ENCODE measurements at places on chromosomes 4 and X.

DNA sequence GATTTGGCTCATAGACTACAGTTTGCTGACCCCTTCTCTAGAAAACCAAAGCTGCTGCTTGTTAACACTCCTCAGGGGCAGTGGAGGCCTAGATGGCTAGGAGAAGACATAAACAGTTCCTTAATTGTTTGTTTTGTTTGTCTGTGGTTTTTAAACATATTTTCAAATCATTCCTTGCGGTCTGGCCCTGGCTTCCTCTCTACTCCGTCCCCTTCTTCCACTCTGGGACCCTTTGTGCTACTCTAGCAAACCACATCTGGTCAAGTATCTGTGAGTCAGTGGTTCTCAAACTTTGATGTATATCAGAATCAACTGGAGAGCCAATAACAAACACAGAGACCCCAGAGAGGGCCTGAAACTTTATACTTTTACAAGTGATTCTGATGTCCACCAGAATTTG is 36.1 kb downstream of the FRMPD4 start:
- DNase-seq: no peak

GRCh38 chr4:7157666-7158065 is 34.7 kb upstream of the SORCS2 start:
- DNase-seq: no peak

DNA sequence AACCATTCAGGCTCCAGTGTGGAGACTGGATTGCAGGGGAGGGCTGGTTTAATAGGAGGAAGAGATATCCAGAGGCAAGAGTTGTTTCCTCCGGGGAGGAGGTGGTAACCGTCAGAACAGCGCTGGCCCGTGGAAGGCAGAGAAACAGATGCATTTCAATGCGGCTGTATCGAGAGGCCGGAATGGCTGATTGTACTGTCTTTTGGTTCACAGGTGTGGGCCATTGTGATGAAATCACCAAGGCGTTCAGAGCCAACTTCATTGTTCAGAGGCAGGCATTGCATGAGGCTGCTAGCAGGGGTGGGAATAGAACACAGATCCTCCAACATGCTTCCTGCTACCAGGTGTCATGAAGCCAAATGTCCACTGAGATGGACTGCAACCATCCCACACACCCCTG is 53.0 kb downstream of the SHOX start:
- no peak for DNase-seq

DNA sequence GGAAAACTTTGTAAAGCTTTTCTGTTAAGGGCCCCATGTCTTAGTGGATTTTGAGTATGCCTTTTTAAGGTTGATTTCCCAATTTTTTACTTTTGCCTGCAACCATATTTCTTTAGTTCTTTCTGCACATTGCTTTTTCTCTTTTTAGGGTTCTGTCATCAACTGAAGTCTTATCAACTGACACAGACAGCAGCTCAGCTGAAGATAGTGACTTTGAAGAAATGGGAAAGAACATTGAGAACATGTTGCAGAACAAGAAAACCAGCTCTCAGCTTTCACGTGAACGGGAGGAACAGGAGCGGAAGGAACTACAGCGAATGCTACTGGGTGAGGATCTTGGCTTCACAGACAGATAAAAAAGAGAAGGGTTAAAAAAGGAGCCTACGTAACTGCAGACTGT is 27.8 kb downstream of the TAF1 start:
- DNase-seq: no peak

DNA sequence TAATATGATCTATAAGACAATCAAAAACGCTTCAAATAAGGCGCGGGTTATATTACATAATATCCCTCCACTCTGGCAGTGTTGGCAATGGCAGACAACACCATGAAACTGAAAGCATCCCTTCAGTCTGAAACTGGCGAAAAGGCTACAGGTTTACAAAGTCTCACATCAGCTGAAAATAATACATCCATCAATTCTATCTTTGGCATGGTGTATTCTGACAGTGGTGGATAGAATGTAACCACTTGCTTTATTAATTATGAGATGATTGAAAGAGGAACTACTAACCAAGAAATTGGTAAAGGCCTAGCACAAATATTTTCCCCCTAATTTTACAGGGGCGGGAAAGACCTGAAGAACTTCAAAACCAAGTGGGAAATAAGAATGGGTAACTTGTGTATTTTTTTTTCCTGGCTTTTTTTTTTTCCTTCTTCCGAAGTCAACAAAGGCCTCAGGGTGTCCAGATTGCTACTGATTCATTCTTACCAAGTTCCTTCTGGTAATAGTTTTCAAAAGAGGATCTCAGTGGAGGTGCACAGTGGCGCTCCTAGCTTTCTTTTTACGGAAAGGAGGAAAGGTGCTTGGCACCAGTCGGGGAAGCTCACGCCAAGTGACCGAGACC is 728 bp downstream of the UBA6 start:
- DNase-seq: no peak

DNA sequence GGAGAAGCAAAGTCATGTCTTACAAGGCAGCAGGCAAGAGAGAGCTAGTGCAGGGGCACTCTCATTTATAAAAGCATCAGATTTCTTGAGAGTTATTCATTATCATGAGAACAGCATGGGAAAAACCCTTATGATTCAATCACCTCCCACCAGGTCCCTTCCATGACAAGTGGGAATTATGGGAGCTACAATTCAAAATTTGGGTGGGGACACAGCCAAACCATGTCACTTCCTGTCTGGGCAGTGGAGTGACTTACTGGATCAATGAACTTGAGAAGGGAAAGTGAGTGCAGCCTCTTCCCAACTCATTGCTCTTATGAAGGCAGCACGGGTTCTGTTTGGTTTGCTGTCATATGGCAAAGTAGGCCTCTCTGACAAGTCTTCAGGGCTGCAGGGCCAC is 261.8 kb upstream of the TAPT1 start:
- DNase-seq: no peak

DNA sequence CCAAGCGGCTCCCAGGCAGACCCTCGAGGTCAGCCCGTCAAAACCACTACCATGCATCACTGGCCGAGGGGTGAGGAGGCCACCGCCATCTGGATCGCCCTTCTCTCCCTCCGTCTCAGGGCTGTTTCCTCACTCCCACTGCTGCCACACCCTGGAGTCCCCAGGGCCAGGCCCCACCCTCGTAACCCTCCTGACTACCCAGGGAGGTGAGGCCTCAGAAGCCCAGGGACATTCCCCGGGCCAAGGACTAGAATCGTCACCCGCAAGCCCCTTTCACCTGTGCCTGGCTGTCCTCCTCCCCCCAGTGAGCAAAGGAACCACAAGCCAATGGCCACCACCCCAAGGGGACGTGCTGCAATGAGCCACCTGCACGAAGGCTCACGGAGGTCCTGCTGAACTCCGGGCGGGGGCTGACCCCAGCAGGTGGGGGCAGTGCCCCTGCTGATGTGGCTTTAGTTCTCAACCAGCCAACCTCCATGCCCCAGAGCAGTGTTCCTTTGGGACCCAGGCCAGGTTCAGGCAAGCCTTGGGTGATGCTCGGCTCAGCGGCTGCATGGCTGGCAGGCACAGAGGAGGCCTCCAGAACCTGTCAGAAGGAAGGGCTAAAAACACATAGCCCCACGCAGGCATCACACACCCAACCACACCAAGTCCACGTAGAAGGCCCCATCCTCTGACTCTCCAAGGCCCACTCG is 23.8 kb downstream of the PPP2R2C start:
- no peak for DNase-seq

- no peak for DNase-seq
These were observed 272.1 kb upstream of the AGTR2 start for GRCh38 chrX:115898382-115899001.

DNA sequence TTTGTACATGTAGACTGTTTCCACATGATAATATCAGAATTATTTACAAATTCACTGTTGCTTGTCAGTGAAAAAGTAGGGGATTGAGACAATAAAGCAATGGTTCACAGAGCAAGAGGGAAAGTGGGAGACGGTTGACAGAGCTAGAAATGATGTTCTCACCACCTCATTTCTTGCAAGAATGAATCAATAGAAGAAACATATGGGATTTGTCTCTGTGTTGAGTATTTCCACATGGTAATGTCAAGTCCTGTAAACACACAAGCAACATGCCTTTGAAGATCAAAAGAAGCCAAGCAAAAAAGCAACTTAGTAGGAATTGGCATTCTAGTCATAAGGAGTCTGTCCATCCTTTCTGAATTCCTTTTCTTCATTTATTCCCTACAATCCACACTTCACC is 1806.6 kb upstream of the AGA start:
- no peak for DNase-seq

DNA sequence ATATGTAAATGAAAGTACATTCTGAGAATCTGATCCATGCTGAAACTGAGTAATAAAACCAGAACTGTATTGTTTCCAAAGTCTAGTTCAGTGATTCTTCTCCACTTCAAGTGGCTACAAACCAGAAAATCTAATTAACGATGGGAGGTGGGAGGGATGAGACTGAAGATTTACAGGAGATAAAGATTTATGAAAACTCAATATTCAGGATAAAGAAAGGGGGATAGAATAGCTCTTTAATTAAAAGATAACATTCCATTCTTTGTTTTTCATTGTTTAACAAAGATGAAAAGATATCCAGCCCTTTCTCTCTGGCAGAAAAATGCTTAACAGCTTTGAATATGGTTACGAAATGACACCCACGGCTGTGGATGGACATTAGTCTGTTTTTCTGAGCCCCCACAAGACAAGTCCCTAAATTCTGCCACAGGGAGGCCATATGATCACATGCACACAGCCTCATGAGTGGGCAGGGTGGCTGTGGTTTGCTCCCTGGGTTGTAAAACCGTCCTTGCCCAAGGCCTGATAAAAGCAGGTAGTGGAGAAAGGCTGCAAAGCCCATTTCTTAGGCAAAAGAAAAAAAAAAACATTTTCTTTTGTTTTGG is 36.4 kb downstream of the TMEM150C start:
- DNase-seq: no peak

DNA sequence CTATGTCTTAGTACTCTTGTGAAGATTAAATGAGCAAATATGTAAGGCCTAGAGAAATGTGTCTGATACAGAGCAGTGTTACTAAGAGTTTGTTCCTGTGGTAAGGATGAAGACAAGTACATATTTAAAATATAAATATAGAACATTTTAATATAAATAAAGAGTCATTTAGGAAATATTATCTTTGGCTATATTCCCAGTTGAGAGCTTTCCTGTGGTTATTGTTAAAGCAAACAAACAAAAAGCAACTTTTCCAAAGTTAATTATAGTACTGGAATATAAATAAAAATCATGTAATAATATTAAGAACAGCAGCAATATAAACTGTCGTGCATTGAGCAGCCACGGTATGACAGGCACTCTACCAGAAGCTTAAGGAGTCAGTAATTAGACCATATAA is 472.5 kb downstream of the INPP4B start:
- DNase-seq: no peak

Data from skeletal muscle cell (primary cell).